Hepatocyte (in vitro differentiated cells): ENCODE measurements at places on chromosomes 12 and 14. TPM values are rescaled to one million over a fixed set of nuclear protein-coding genes. Genes with fewer than 3 reads are reported as not detected.
A peak's percentile ranks its signal among the peaks of the same experiment; 100 is the strongest.

DNA sequence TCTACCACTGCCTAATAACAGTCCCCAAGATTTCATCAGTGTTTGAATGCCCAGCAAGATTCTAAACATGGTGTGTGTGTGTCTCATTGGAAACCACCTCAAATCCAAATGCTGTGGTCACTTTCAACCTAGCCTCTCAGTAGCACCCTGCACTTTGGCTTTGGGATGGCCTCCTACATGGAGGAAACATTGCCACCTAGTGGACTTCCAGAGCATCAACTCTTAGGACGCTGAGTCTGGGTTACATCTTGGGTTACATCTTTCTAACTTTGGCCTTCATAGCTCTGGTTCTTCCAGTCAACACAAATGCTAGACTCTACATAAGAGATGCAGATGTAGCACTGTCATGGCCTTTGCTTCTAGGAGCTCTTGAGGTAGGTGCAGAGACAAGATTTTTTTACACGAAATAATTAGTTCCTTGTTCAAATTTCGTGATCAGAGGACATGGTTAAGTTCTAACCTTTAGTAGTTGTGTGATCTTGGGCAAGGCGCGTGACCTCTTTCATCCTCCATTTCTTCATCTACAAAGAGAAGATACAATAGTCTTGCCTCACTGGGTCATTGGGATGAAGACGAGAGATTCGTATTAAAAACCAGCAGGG, 113.5 kb upstream of the VASH1 start:
- peak; percentile 84 for DNase-seq

- DNase-seq = peak; percentile 88
Measured at GRCh38 chr12:121748571-121749265, 36.2 kb downstream of the TMEM120B start.

DNA sequence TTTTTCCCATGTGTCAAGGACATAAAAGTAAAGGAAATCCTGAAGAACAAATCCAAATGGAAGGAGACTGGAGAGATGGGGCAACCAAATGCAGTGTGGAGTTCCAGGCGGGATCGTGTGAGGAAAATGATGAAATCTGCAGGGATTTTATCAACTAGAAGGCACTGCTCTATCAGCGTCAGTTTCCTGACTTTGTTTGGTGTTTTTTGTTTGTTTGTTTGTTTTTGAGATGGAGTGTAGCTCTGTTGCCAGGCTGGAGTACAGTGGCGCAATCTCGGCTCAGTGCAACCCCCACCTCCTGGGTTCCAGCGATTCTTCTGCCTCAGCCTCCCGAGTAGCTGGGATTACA, 43.3 kb upstream of the GPR132 start:
- DNase-seq = no peak

GRCh38 chr14:93002851-93003298, 79.9 kb downstream of the CHGA start:
- no peak for DNase-seq

- DNase-seq = no peak
Measured at GRCh38 chr14:30016002-30016401, 88.4 kb upstream of the PRKD1 start.

GRCh38 chr14:39956372-39956771, 524.1 kb upstream of the FBXO33 start:
- no peak for DNase-seq

DNA sequence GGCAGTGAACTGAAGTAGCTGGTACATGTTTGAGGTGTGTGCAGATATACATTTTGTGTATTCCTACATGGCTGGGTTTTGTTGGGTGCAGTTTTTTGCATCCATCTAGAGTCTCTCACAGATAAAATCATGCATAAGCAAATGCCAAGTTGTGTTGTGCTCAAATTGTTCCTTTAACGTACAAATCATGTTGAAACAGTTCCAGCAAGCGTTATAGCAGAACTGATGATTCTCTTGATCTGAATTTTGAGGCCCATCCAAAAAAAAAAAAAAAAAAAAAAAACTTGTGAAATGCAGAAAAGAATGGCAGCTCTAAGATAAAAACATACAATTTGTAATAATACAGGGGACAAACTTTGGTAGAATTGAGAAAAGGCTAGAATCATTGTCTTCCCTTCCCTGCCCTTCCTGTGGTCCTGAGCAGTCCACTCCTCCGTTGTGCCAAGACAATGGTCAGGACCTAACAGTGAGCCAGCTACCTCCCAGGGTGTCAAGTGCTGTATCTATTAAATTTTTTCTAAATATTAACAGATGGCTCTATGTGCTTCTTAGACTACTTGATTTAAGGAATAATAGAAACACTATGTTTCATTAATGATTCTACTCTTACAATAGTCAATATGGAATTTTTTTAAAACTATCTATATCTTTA, 122.1 kb downstream of the PLEKHA5 start:
- DNase-seq = no peak

- no peak for DNase-seq
Measured at GRCh38 chr12:630656-631632, 32.3 kb downstream of the NINJ2 start.

DNA sequence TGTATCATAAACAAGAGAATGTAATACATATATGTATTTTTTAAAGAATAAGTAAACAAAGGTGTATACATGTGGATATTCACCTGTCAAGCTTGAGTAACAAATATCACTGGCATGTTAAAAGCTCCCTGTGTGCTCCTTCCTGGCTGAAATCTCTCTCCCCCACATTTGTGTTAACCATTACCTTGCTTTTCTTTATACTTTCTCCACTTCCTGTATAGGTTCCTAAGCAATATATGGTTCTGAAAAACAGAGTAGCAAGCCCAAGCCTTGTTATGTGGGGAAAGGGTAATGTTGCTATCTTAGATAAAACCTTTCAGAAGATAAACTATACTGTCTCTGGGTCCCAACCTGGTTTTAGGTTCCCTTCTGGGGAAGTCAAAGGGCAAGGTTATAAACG, 32.3 kb upstream of the TBC1D30 start:
- no peak for DNase-seq

DNA sequence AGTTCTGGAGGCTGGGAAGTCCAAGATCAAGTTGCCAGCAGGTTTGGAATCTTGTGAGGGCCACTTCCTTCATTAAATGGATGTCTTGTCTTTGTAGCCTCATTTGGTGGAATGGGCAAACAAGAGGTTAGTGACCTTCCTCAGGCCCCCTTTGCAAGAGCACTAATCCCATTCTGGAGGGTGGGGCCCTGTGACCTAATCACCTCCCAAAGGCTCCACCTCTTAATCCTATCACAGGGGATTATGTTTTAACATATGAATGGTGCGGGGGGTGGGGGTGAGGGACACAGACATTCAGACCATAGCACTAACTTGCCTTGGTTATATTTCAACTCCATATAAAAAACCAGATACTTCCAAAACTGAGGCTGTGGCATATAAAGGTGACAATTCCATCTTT, 59.9 kb upstream of the PPP4R3A start:
- DNase-seq = no peak

GRCh38 chr14:97185186-97185585, 388.0 kb downstream of the VRK1 start:
- DNase-seq = peak; percentile 38

DNA sequence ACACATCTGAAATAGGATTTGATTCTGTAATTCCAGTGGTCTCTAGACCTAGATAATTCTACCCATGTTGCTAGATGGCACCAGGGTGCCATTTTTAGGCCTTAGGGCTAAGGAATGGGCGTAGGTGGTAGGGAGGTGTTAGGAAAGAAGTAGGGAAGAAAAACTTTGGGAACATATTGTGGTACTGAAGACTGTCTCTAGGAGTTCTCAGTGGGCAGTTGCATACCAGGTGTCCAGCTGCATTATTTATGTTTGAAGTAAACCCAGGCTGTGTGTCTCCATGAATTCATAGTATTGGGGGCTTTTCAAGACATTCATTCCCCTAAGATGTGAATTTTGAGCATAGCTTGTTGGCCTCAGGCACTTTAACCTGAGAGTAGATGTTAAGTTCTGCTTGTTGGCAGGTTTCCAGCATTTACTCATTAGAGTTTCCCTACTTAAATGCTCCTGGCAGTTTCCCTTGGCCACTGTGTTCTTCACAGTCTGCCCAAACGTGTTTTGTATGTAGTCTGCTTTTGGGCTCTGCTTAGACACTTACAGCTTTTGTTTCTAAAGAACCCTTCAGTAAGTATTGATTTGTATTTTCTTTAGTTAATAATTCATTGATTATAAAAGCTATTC, 31.5 kb upstream of the CCT2 start:
- peak; percentile 57 for DNase-seq

DNA sequence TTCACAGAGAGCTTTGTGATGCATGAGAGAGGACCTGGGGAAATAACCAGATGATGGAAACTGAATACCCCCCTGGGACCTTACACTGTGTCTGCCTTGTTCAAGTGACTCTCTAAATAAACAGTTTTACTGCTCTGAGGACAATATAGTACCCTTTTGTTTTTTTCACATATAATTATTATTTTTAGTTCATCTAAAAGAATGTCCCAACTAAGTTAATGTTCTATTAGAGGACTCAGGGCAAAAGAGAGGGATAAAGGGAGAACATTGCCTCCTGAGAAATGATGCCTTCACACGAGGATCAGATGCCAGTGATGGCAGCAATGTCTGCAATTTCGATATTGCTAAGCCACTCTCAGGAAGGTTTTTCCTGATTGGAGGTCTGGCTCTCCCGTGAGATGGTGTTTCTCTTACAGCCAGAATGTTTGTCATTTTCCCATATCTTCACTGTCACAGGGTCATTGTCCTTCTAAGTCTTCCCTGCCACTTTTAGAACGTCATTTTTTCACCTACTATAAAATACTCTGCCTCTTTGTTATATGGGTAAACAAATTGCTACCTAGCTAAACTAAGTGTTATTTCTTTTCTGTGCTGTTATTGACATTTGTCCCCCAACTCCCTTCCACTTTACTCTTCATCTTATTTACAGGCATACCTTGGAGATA, 201.6 kb downstream of the RAD51B start:
- DNase-seq = no peak

- DNase-seq = peak; percentile 81
Measured at GRCh38 chr14:56491299-56492285, 88.0 kb upstream of the TMEM260 start.

GRCh38 chr14:85867450-85867849, 337.5 kb downstream of the FLRT2 start:
- no peak for DNase-seq

DNA sequence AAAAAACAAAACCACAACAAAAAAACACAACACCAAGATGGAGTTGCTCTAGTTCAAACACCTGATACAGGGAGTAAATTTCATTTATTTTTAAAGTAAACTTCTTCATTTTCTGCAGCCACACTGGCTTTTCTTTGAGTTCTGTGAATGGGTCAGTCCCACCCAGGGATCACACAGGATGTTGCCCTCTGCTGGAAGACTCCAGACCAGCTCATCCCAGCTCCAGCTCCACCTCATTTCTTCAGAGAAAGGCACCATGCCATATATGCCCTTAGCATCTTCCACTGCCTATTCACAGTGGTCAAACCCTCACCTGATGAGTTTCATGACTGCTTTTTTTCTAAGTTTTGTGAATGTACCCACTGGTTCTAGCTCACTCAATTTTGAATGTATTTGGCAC, 8.0 kb downstream of the GLIPR1 start:
- peak; percentile 34 for DNase-seq

GRCh38 chr14:75579338-75579864, 981 bp downstream of the FLVCR2 start:
- DNase-seq = no peak

- no peak for DNase-seq
Measured at GRCh38 chr12:53152390-53152789, 28.1 kb upstream of the ZNF740 start.

DNA sequence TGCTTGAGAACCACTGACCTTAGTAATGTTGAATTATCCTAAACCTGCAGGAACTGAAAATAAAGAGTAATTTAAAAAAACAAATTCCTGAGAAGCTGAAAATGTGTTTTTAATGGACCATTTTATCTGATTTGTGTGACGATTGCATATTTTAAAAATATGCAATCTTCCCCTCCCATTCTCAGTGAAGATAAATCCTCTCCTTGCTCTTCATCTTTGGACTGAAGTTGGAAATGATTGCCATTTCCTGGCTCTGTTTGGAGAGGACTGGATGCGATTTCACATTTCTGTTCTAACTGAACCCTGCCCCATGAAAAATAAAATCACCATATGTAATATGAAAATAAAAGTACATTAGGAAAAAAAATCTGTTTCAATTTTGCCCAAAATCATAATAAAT, 216.3 kb downstream of the SLC6A15 start:
- DNase-seq = no peak

The BDKRB2 gene
- 4.4 and 5.2 TPM in 2 replicates for polyA plus RNA-seq

The TAOK3 gene
- 28.7 and 38.4 TPM in 2 replicates for polyA plus RNA-seq

The ASCL1 gene
- polyA plus RNA-seq = 1.5 TPM in 1 of 2 replicates, not detected in the other

The SPTB gene
- 1.1 and 1.7 TPM in 2 replicates for polyA plus RNA-seq

The COQ10A gene
- polyA plus RNA-seq = 9.6 and 10.7 TPM in 2 replicates

The SMOC1 gene
- 2.1 and 3.4 TPM in 2 replicates for polyA plus RNA-seq

The C12orf50 gene
- not detected in 2 replicates for polyA plus RNA-seq

The HCAR2 gene
- polyA plus RNA-seq = 3.7 and 5.0 TPM in 2 replicates

The DNAJC22 gene
- polyA plus RNA-seq = 16.1 and 17.8 TPM in 2 replicates

The BMAL2 gene
- polyA plus RNA-seq = 0.18 and 1.1 TPM in 2 replicates
